ENCODE measurements at places on chromosomes 11 and 22.

- DNase-seq = no peak
Observed at GRCh38 chr11:124842305-124842704, 22.9 kb upstream of the ROBO3 start.

GRCh38 chr11:127620671-127621070 is 620.1 kb upstream of the KIRREL3 start:
- no peak for DNase-seq

DNA sequence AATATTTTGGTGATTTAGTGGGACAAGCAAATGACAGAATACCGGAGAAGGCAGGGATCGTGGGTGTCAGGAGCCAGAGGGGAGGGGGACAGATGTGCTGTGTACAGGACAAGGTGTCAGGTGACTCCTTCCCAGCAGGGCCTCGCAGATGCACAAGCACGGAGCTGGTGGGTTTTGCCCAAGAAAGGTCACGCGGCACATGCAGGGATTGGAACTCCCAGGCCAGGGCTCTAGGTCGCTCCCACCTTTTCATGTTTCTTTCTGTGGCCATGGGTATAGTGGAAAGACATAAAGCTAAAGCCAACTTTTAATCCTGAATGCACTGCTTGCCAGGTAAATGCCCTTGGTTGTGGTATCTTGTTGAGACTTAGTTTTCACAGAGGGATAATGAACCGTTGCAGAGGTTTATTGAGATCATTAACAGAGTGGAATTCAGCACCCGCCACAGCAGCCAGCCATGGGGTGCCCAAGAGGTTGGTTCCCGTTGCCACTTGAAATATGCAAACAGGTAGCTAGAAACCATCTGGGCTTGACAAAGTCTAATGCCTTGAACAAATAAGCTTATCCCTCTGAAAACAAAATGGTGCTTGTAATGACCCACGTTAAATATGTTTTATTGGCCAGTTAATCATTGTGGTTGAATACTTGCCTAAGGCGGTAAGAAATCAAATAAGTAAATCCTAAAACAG is 10.1 kb downstream of the C22orf23 start:
- DNase-seq = no peak

GRCh38 chr11:95517453-95517852 is 272.1 kb downstream of the FAM76B start:
- DNase-seq = no peak

DNA sequence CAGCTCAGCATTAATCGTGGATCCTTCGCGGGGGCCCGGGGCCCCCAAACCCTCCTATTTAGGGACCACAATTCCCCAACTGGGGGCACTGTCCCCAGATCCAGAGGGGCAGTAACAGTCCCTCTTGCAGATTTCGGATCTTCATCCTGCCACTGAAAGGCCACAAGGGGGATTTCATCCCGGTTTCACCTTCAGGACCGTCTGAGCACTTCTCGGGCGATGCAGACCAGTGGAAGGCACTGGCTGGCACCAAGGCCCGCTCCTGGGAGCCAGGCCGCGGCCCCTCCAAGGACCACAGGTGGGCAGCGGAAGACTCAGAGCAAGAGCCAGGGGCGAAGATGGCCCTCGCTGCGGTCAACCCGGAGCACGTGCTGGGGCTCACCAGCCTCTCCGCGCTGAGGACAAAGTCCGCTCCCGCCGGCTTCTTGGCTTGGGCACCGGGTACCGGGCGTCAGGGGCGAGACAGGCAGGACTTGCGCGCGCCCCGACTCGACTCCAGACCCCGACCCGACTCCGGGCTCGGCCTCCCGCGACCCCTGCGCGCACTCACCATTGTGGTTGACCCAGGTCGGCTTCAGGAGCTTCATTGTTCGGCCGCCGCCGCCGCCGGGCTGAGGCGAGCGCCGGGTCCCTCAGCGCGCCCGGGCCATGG is 517 bp downstream of the HIRA start:
- DNase-seq = no peak

- no peak for DNase-seq
Observed at GRCh38 chr22:17999851-18000250, 24.5 kb downstream of the MICAL3 start.

- no peak for DNase-seq
Observed at GRCh38 chr22:29487426-29487986, 7.5 kb downstream of the NEFH start.

DNA sequence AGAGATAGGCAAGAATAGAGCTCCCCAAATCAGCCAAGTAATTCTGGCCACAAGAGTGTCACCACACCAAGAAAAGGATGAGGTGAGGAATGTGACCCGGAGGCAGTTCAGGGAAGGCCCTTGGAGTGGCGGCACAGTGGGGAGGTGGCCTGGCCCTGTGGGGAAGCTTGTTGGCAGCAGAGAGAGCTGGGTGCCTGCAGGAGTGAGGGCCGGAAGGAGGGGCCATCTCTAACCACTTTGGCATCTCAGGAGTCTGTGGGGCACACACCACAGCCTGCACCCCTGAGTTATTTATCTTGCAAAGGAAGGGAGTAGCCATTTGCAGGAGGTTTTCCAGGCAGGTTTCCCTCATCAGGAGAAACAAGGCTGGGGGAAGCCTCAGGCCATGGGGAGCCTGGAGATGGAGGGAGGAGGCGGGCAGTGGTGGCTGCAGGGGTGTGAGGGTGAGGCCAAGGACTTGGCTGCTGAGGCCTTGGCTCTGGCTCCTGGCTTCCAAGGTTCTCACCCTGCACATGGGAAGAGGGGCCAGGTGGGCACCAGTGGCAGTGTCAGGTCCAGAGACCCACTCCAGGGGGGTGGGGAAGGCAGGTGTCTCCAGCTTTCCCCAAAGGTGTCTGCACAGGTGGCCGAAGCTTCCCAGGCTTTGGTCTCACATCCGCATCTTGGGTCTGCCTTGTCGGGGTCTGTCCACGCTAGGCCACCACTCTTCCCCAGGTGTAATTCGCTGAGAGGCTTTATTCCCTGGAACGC is 370.2 kb downstream of the CTTN start:
- DNase-seq = no peak
